ENCODE measurements at places on chromosomes 2 and 18. TPM values are rescaled to one million over a fixed set of nuclear protein-coding genes. Genes with fewer than 3 reads are reported as not detected.

The RUFY4 gene
- polyA plus RNA-seq: not detected

The GRB14 gene
- polyA plus RNA-seq: 0.16 TPM

The ASXL3 gene
- 0.06 TPM for polyA plus RNA-seq

The NCKAP5 gene
- polyA plus RNA-seq: 1.9 TPM

The FAHD2B gene
- polyA plus RNA-seq: 5.2 TPM

The BOLL gene
- polyA plus RNA-seq: not detected

The CFAP65 gene
- not detected for polyA plus RNA-seq

The CFLAR gene
- 24.9 TPM for polyA plus RNA-seq

The SERPINB3 gene
- polyA plus RNA-seq: not detected

The FBXO41 gene
- 0.38 TPM for polyA plus RNA-seq

The HOXD12 gene
- polyA plus RNA-seq: not detected

The POTEF gene
- not detected for polyA plus RNA-seq

The EHD3 gene
- 37.1 TPM for polyA plus RNA-seq

The ARHGEF4 gene
- 0.66 TPM for polyA plus RNA-seq

The APCDD1 gene
- polyA plus RNA-seq: 15.3 TPM

The PLGLB1 gene
- polyA plus RNA-seq: 0.41 TPM

The STARD6 gene
- 0.42 TPM for polyA plus RNA-seq

The ANKRD36 gene
- polyA plus RNA-seq: 3.7 TPM

The GPAT2 gene
- 1.1 TPM for polyA plus RNA-seq

The SPP2 gene
- not detected for polyA plus RNA-seq

The SCN7A gene
- 8.9 TPM for polyA plus RNA-seq

The ZC3H8 gene
- polyA plus RNA-seq: 2.8 TPM

The TEX44 gene
- polyA plus RNA-seq: not detected

The RND3 gene
- 363 TPM for polyA plus RNA-seq

The SP140L gene
- polyA plus RNA-seq: 15.7 TPM

The FBXO48 gene
- polyA plus RNA-seq: 0.65 TPM

The ARHGAP15 gene
- polyA plus RNA-seq: 0.07 TPM

The STK39 gene
- polyA plus RNA-seq: 30.1 TPM

The LIPG gene
- polyA plus RNA-seq: 0.30 TPM

The C2orf80 gene
- polyA plus RNA-seq: not detected

The OSBPL6 gene
- 1.0 TPM for polyA plus RNA-seq

The IL36G gene
- not detected for polyA plus RNA-seq

The MBP gene
- polyA plus RNA-seq: 2.4 TPM

The SMAD2 gene
- polyA plus RNA-seq: 111 TPM

The PRKAG3 gene
- not detected for polyA plus RNA-seq

The ANKRD30B gene
- not detected for polyA plus RNA-seq

The SFTPB gene
- polyA plus RNA-seq: not detected

The SMCHD1 gene
- polyA plus RNA-seq: 30.3 TPM

The CCL20 gene
- not detected for polyA plus RNA-seq

The ANKRD30BL gene
- polyA plus RNA-seq: not detected

The CFC1 gene
- not detected for polyA plus RNA-seq

The SRD5A2 gene
- polyA plus RNA-seq: not detected

The CIB4 gene
- polyA plus RNA-seq: not detected

The IL36A gene
- polyA plus RNA-seq: not detected

The IL1A gene
- 0.07 TPM for polyA plus RNA-seq

The SPC25 gene
- polyA plus RNA-seq: 4.8 TPM

The GAL3ST2 gene
- not detected for polyA plus RNA-seq

The DLX1 gene
- 0.43 TPM for polyA plus RNA-seq

The TMBIM1 gene
- 170 TPM for polyA plus RNA-seq

The SLC11A1 gene
- 0.03 TPM for polyA plus RNA-seq

The TMEM163 gene
- polyA plus RNA-seq: 0.03 TPM

The HDAC4 gene
- polyA plus RNA-seq: 8.2 TPM

Data from fibroblast of lung (primary cell).